Cortex of kidney (tissue), 1 donor: ENCODE measurements at places on chromosomes 12 and 14.
A peak's percentile ranks its signal among the peaks of the same experiment; 100 is the strongest.

- DNase-seq = peak; percentile 59
Observed at GRCh38 chr12:50103767-50104321, at the start of gene GPD1. TSS of gene GPD1 (plus strand) at chr12:50104008. CDS start at chr12:50104051, 43 bp downstream.

DNA sequence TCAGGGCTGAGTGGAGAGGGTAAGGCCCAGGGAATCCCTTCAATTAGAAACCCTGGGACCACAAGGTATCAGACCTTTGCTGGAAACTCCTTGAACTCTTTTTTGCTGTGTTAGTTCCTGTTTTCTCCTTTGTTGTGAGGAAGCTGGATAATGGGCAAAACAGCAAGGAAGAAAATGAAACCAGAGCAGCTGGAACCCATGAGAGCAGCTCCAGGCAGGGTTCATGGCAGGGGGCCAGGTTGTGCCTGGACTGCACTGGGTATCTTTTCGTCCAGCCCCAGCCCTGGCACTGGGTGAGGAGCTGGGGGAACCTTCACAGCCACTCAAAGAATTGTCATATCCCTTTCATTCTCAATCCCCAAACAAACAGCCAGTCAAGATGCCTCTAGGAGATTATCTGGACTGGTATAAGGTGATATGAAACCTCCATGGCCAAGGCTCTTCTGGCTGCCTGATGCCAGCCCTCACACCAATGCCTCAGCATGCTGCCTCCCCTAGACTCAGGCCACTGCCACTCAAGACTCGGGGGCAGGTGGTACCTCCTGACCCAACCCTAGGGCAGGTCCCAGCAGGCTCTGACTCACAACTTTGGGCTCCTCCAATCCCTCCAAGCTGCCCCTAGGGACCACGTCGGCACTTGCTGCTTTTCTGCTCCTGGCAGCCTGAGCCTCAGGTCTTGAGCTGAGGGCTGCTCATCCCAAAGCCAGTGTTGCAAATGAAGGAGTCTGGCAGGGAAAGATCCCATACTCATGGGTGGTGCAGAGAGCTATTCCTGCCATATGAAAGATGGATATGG is 16.5 kb downstream of the FAM186B start:
- DNase-seq = no peak

GRCh38 chr12:225012-225411 is 11.1 kb upstream of the SLC6A12 start:
- no peak for DNase-seq

GRCh38 chr12:104049903-104050356 is at the start of gene GLT8D2:
TSS of gene GLT8D2 (minus strand) at chr12:104050187. CDS start at chr12:104019648, 30,539 bp downstream.
- no peak for DNase-seq

DNA sequence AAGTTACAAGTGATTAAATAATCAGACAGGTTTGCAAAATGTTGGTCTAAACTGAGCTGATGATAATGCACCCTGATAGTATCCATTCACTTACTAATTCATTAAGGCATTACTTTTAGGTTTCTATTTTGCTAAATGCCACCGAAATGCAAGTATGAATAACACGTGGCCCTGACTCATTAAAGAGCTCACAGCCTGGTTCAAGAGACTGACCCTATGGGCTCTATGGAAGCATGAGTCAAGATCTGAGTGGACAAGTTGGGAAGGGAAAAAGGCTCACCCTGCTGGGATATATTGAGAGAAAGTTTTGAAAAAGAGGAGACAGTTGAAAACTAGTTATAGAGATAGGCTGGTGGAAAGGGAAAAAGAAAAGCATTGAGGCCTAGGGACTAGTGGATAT is 14.8 kb upstream of the LRRC9 start:
- DNase-seq = no peak

- DNase-seq = no peak
Observed at GRCh38 chr14:24456980-24457379, 14.4 kb upstream of the SDR39U1 start.

GRCh38 chr12:32947206-32948067 is 50.9 kb upstream of the PKP2 start:
- DNase-seq = no peak

DNA sequence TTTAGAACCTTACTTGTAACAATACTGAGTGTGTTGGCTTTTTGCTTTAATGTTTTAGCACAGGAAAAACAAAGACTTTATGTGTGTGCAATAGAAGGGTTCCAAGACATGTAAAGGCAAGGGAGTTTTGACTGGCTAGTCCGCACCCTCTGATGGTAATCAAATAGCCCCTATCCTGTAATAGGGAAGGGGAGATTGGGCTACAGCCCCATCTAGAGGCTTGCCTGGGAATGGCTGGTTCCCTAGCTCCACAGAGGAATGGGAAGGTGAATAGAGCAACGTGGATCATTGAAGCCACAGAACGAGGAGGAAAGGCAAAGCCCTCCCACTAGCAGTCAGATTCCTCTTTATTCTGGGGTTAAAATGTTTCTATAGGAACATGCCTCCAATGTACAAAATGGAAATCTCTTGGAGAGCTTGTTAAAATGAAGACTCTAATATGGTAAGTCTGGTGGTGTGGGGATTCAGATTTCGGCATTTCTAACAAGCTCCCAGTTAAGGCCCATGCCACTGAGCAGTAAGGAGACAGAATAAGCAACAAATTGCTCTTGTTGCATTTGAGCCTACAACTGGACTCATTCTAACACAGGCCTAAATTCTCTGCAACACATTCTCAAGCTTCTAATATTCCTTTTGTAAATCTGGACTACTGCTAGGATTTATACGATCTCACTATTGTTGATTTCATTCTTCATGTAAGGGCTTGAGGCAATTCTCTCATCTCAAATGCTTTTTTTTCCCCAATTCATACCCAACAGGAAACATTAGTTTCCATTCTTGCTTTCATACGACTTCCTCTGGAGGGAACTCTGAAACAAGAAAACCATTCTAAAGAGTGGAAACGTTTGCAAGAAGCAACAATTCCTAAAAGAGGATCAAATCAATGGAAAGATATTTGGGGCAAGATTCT is 57.1 kb downstream of the NIN start:
- no peak for DNase-seq

- DNase-seq = no peak
Observed at GRCh38 chr14:60245380-60246177, 3.4 kb upstream of the PPM1A start.

DNA sequence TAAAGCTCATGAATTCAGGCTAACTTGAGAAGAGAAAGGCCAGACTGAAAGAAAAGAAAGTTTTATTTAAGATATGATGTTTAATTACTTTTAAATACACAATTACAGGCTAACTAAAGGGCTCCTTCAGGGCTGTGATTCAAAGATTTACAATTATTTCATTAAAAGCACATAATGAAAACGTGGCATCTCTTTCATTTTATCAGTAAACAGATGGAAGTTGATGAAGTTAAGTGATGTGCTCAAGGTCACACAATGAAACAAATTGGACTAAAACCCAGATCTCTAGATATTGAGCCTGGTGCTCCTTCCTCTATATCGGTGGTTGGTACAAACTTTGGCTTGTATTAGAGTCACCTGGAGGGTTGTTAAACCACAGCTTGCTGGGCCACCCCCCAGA is 13.5 kb upstream of the NFKBIA start:
- DNase-seq = no peak

DNA sequence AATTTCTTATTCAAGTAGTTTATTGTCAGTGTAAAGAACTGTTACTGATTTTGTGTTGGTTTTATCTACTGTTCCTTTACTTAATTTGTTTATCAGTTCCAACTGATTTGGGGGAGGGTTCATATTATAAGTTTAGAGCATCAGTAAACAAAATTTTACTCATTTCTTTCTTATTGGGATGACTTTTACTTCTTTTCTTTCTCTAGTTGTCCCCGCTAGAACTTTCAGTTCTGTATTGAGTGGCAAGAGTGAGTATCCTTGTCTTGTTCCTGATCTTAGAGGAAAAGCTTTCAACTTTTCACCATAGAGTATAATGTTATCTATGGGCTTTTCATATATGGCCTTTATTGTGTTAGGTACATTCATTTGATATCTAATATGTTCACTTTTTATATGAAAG is 584.1 kb downstream of the LRFN5 start:
- DNase-seq = no peak

- DNase-seq = no peak
Observed at GRCh38 chr14:104072586-104072985, 12.9 kb upstream of the ASPG start.

DNA sequence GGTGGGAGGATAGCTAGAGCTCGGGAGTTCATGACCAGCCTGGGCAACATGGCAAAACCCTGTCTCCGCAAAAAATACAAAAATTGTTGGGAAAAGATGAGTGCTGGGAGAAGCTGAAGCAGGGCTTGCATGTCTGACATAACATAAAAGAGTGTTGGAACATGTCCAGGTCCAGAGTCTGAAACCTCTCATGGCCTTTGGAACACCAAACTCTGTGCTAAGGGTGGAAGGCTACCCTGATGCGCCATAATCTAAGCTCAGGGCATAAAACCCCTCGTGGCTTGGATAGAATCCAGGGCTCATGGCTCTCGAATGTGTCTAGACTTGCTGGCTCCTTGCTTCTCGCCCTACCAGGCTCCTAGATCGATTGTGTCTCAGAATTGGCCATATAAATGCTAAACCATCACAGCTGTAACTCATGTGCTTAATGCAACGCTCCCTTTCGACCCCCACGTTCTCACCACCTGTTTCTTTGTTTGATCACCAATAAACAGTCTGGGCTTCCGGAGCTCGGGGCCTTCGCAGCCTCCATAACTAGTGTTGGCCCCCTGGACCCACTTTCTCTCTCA is 6.7 kb upstream of the CLEC7A start:
- DNase-seq = no peak

- DNase-seq = no peak
Observed at GRCh38 chr14:57749267-57749666, 116.6 kb downstream of the SLC35F4 start.

GRCh38 chr12:107670999-107671643 is 14.5 kb upstream of the PWP1 start:
- no peak for DNase-seq

DNA sequence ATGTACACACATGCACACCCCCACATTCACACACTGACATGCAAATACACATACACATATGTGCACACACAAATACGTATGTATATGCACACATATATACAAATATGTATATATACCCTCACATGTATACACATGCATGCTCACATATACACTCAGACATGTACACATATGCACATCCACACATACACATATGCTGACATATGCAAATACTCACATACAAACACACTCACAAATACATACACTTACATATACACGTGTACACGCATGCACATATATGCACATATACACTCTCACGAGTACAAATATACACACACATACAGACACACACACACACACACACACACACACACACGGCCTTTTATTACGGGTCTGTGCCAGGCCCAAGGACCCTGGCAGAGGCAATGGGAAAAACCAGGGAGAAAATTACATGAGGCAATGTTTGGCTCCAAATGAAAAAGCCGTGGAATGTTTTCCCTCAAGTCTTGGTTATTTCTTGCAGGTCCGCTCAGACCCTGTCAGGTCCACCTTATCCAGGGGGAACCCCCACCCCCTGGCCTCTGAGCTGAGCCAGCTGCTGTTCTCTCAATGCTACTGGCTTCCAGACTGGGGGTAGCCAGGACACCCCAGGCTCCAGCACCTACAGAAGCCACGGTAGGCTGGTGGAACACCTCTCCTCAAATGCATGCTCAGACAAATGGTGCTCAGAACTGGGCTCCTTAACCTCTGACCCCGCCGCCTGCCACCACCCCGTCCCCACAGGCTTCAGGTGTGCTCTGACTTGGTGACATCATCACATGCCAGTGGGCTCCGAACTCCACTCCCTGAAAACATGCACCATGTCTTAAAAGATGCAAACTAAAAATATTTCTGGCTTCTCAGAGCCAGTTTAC is 54.7 kb downstream of the BCL11B start:
- DNase-seq = no peak

DNA sequence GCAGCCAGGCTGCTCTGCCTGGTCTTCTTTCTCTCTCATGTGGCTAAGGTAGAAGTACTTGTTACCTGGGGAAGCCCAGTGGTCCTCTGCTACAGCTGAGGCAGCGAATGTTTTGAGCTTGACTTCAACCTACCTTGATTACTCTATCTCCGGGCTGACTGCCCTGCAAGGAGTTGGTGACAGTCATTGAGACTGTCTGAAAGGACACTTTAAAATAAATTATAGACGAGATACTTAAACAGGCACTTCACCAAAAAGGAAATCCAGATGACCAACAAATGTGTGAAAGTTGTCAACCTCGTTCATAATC is 474 bp upstream of the CIT start:
- DNase-seq = no peak

DNA sequence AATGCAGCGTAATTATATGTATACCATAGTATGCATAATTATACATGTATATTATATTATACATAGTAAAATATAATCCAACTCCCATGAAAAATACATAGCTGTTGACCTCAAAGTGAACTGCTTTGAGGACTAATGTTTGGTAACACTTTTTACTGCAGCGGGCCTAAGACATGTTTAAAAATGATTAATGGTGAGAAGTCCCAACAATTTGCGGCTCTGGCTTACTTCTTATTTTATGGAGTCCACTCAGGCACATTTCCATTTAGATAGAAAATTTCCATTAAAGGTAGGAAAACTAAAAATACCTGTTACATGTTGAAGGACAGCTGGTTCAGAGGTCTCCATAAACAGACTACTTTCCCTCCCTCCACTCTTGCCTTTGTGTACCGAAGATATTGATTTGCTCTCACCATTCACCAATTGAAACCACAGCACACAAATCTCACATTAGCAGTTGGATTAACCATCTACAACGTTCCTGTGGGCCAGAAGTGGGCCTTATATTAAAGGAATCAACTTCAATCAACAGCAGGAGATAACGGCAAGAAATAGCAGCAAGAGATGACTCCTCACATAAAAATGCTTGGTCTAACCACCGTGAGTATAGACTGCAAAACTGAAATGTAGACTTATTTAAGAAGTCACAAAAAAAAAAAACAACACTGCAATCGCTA is 14.1 kb upstream of the NT5DC3 start:
- DNase-seq = no peak

DNA sequence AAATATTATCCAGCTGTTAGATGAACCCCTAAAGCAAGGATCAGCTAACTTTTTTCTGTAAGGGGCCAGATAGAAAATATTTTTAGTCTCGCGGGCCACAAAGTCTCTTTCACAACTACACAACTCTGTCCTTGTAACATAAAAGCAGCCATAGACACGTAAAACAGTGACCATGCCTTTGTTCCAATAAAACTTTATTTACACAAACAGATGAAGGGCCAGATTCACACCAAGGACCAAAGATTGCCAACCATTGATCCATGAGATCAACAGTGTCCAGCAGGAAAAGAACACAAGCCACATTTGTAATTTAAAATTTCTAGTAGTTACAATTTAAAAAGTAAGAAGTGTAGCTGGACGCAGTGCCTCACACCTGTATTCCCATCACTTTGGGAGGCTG is 109.7 kb downstream of the PHETA1 start:
- DNase-seq = no peak
